T-helper 1 cell (primary cell): ENCODE measurements at places on chromosomes 6 and 20.

DNA sequence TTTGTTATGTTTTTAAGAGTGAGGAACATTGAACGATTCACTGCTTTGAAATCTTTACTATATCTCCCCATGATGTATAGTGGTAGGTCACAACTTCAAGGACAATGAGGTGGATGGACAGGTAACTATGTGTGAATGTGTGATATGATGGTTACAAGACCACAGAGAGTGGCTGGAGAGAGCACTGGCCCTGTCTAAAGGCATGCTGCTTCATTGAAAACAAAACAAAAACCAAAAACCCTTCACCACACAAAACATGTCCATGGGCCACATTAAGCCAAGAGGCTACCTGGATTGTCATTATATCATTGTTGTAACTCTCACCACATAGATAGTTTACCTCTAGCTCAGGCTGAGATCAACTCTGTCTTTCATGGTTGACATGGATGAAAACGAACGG lies 180.6 kb upstream of the TENT5A start:
- no peak for DNase-seq

GRCh38 chr20:62815066-62815991 lies 1.5 kb upstream of the COL9A3 start:
- DNase-seq = no peak

DNA sequence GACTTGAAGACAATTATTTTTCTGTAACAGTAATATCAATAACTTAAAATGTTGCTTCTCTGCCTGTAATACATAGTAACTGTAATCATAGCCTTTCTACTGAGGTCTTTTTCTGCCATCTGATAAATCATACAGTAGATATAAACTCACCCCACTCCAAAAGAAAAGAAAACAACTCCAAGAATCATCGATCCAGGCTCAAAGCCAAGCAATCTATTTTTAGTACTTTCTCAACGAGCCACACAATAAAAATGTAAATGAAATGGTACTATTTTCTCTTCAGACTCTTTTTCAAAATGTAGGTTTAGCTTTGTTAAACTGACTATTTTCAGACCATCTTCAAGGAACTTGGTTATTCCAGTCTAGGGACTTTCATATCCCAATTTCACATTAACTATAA lies 493.3 kb downstream of the ADGRB3 start:
- DNase-seq = no peak

- DNase-seq = no peak
Measured at GRCh38 chr6:20173833-20174792, 38.2 kb downstream of the MBOAT1 start.

DNA sequence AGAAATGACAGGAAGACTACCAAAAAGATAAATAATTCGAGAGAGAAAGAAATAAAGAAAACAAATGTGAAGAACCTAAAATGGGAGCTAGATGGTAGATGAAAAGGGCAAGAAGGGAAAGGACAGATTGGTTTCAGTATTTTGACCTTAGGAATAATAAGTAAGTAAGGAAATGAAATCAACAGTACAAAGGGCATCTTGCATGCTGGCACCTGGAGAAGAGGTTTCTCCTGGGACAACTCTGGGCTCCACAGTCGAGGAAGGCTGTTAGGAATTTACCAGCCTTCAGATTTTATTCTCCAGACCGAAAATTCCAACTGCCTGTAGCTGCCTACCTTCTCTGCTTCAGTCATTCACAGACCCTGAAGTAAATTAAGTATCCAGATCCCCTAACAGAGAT lies 80.5 kb downstream of the SMLR1 start:
- DNase-seq = no peak

DNA sequence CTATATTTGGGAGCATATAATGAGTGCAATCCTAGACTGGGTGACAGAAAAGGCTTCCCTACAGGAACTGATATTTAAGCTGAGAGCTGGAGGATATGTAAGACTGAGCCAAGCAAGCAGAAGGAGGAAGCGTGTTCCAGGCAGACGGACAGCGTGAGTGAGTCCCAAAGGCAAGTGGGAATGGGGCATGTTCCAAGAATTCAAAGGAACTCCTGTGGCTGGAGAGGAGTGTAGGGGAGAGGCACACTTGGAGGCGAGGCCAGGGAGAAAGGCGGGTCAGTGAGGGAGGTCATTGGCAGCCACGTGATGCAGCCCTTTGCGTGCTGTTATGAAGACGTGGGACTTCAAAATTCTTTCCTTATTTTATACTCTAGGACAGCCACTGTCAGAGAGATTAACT lies 27.9 kb upstream of the SGK1 start:
- DNase-seq = no peak

GRCh38 chr20:50188879-50189680 lies 1.6 kb upstream of the CEBPB start:
- DNase-seq = no peak

DNA sequence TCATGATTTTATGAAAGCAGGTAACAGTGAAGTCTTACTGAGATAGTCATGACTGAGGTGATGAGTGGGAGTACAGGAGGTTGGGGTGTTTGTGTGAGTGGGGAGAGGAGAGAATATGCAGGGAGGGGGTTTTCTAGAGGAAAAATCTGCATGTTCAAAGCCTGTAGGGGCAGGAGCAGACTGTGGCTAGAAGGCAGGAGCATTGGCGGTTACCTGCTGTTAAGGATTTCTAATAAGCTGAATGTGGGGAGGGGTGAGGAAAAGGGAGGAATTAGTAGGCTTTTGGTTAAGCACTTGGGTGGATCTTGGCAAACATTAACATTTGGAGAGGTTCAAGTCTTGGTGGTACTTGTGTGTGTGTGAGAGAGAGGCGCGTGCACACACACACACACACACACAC lies 70.8 kb downstream of the EYA4 start:
- no peak for DNase-seq

GRCh38 chr6:41174610-41175009 lies 11.7 kb upstream of the TREM2 start:
- no peak for DNase-seq

DNA sequence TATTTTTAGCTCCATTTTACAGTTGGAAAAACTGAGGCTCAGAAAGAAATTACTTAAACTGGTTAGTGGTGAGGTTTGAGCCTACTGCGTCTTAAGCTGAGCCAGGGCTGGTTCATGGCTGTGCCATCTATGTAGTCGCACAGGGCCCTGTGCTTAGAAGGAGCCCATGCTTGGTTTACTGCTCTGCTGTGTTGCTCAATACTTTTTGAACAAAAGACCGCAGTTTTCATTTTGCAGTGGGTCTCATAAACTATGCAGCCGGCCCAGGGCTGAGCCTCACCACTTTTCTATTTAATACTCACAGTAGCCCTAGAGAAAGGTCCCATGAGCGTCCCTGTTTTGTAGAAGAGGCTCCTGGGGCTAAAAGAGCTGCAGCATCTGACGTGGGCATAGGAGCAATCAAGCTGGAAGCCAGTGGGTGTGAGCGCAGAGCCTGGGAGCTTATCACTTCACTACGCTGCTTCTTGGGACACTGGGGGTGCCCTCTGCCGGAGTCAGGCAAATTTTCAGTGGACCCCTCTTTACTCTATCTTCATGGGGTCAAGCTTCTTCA lies 501 bp downstream of the SIRPB2 start:
- no peak for DNase-seq

DNA sequence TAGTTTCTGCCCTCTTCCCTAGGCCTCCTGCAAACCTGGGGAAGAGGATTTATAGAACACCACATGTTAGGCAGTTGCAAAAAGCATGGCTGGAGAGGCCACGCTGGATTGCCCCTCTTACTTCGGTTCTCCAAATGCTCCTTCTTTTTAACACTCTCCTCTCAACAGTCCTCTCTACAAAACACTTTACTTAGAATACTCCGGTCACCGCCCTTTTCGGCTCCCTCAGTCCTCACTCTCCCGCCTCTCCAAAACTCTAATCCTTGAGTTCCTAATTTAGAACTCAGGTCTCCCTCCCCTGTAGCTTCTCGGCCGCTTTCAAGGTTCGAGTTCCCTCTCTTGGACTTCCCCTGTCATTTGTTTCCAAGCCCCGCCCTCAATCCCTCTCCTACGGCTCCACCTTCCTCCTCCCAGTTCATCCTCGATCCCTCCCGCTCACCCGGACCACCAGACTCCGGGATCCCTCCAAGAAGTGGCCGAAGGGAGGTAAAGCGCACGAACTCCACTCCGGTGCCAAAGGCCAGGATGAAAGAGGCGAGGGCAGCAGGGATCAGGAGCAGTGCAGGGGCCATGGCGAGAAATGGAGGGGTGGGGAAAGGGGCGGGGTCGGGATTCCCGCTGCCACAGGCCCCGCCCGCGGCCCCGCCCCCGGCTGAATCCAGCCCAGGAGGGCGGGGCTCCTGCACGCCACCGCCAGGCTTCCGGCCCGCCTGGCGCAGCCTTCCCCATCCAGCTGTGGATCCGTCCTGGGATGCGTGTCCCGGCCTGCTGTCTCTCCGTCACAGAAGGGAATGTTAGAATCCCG lies at the start of gene NRM:
Gene NRM (minus strand): TSS at position 582 of the 805 bp plus-strand sequence. CDS start 10 bp downstream, at position 572.
- peak; percentile 65 for DNase-seq

DNA sequence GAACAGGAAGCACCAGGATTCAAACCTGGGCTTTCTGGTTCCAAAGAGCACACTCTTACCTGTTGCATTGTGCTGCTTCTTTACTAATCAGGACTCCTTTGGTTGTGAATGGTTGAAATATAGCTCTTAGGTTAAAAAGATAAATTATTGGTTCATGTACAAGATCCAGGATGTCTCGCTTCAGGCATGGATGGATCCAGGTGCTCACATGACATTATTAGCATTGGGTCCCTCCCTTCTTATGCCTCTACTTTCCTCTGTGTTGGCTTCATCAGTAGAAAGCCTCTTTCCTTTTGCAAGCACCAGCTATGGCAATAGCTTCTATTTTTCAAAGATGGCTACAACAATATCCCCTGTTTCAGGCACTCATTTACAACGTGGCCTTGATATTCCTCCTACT lies 217.7 kb upstream of the SULF2 start:
- no peak for DNase-seq

DNA sequence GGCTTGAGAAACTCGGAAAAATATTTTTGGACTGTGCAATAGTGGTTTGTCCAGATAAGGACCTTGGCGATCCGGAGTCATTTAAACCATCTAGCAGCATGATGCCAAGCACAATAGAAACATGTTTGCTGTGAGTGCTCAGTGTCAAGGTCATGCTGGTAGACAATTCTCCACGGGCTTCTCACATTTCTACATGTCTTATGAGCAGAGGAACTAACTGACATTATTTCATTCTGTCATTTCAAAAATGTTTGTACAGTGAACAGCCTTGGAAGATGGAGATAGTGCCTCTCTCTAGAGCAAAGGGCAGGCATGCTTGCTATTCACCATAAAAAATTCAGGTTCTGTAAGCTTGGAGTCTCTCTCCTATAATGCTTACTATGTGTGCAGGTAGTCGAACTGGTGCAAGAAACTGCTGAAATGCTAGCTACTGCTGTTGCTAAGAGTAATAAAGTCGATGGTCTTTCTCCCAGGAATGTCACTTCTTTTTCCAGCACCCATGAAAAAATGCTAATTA lies 25.4 kb upstream of the CCN2 start:
- no peak for DNase-seq

- DNase-seq = no peak
Measured at GRCh38 chr6:163449076-163449475, 34.6 kb downstream of the QKI start.

DNA sequence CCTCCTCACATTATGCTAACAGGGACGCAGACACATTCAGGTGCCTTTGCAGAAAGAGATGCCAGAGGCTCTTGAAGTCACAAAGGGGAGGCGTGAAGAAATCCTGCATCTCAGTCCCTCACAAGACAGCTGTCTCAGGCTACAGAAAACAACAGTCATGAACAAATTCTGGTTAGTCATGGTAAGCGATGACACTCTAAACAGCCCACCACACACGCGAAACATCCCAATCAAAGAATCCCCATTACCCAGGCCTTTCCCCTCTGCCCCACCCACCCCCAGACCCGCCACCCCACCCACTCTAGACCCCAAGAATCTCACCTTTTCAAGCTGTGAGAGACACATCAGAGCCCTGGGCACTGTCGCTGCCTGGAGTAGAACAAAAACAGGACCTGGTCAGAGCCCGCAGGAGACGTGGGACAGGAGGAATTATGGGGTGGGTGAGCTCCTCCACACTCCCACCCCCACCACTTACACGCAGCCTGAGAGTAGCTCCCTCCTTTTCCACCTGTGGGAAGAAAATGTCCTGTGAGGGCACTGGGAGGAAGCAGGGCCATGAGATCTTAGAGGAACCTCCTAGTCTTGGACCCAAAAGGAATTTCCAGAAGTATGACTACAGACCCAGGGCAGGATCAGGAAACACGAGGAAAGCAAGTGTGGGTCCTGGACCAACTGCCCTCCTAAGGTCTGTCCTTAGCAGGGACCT lies 2.7 kb downstream of the HLA-B start:
- DNase-seq = no peak

GRCh38 chr20:3678198-3678597 lies 3.6 kb downstream of the ADAM33 start:
- no peak for DNase-seq

- no peak for DNase-seq
Measured at GRCh38 chr20:43458422-43458924, 777 bp downstream of the SRSF6 start.

- DNase-seq = no peak
Measured at GRCh38 chr6:5567352-5567751, 306.0 kb downstream of the FARS2 start.

DNA sequence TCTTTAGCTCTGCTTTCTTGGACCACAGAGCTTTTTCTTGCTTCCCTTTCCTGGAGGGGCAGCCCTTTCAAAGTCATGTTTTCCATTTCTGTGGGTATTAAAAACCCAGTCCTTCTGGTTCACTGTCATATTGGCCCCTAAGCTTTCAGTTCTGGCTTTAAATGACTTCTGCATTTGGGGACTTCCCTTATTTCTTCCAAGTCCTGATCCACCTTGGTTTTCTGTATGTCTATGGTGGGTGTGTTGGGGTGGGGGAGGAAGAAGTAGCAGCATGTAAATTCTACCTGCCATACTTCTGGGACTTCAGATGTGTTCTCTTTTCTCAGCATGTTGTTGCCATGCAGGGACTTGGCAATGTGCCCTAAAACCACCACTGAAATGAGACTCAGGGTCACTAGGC lies 77.1 kb upstream of the EMILIN3 start:
- DNase-seq = no peak

GRCh38 chr20:63124092-63124781 lies 91.7 kb downstream of the YTHDF1 start:
- no peak for DNase-seq

DNA sequence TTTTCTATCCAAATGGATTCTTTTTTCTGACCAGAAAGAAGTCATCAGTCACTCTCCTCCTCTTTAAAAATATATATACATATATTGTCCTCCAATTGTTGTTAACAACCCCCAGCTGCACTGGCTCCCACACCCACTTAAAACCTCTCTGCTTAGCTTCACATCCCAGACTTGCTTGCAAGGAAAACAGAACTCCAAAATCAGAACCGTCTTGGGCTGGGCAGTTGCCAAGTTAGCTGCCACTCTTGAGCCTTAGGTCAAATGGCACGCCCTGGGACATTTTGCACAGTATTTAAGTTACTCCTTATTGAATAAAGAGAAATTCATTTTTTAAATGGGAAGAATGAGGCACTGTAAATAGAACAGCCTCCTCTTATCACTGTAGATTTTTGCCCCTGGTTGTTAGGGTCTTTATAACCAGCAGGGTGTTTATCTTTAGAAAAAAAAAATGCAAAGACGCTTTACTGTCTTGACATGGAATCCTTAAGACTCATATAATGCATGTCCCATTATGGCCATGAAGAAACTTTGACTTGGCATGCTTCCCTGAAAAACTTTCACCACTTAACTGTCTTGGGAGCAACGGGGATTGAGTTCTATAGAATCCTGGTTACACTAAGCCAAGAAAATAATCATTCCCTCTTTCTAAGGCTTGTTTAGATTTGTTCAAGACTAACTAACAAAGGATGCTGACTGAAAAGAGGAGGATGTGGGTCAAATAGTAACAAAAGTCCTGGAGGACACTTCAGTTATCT lies 204.5 kb downstream of the ISM1 start:
- no peak for DNase-seq

GRCh38 chr6:154516276-154516675 lies 5.8 kb upstream of the CNKSR3 start:
- no peak for DNase-seq
